ENCODE measurements at places on chromosomes 7 and 10.

- DNase-seq, result no peak
Observed at GRCh38 chr10:126013489-126014281, 117.3 kb downstream of the FANK1 start.

DNA sequence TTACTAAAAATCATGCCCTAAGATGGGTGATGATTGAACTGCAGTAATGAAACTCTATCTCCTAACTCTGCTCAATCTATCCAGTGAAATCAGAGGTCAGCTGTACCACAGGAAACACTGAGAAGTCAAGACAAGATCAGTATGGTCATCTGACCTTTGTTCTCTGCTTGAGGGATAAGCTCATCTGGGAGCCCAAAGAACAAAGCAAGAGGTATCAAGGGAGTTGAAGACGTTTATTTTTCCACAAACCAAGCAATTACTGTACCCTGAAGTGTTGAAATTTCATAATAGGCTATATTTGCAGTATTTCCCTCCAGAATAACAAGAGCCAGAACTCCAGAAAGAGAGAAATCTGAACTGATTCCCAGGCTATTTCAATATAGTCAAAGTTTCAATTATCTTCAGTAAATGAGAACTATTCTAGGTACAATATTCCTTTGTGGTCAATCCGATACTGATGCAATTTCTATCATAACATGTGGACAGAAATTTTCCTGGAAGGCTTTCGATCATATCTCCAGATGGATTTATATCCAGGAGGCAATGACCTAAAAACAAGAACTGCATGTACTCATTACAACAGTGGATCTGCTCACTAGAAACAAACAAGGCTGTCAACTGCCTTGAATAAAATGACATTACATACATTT lies 345.3 kb downstream of the TNS3 start:
- DNase-seq, result no peak

- no peak for DNase-seq
Observed at GRCh38 chr10:94423627-94424026, 21.3 kb downstream of the TBC1D12 start.

DNA sequence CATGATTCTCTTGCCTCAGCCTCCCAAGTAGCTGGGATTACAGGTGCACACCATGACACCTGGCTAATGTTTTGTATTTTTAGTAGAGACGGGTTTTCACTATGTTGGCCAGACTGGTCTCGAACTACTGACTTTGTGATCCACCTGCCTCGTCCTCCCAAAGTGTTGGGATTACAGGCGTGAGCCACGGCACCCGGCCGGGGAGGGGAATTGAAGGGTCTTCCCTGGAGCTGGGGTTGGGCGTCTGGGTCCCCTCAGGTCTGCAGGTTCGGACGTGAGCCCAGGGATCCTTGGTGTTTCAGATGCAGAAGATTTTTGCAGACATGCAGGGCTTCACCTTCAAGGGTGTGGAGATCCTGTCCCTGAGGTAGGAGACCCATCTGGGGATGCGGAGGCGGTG lies 6.0 kb upstream of the MUC12 start:
- no peak for DNase-seq

DNA sequence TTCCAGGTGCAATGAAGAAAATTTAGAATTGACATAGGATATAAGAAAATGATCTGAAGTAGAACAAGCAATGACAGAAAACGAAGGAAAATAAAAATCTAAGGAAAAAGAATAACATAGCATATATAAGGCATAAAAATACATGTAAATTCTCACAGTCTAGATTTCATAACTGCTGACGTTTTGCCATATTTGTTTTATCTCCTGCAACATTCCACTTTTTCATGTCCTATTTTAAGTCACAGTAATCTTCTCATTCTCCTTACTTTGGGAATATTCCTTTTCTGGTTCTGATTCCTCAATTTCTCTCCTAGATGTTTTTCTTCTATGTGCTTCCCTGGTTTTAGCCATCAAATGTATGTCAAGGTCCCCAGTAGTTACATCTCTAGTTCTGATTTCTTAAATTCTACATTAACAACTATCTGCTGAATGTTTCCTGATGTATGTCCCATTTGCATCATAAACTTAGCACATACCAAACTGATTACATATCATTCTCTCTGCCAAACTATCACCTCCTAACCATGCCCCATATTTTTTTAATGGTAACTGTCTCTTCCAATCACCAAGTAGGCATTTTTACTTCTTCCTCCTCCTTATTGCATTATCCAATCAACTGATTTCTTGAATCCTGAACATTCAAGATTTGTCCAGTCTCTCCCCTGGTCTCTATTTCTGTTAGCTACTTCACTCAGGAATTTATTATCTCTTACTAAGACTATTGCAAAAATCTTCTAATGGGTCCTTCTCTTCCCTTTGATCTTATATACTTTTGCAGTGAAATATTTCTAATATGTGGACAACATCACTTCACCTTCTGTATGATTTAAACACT lies 171.3 kb downstream of the DNAJC1 start:
- no peak for DNase-seq

GRCh38 chr7:135257-135653 lies 57.1 kb upstream of the FAM20C start:
- no peak for DNase-seq

GRCh38 chr10:103853428-103854264 lies 1.7 kb downstream of the SH3PXD2A start:
- no peak for DNase-seq

DNA sequence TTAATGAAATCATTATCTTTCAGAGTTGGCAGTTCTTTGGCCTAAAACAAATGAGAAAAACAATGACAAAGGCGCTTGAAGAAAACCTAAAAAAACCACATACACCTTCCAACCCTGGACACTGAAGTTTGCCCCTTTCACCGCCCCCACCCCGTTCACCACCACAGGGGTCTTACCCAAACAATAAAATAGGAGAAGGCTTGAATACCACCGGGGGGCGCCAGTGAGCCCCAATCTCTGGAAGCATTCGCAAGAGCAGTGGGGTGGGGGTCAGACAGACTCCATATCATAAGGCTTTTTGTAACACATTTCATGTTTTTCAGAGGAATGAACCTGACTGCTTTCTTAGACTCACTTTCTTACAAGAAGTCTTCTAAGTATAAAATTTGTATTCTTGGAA lies 163.6 kb downstream of the PIP4K2A start:
- no peak for DNase-seq

DNA sequence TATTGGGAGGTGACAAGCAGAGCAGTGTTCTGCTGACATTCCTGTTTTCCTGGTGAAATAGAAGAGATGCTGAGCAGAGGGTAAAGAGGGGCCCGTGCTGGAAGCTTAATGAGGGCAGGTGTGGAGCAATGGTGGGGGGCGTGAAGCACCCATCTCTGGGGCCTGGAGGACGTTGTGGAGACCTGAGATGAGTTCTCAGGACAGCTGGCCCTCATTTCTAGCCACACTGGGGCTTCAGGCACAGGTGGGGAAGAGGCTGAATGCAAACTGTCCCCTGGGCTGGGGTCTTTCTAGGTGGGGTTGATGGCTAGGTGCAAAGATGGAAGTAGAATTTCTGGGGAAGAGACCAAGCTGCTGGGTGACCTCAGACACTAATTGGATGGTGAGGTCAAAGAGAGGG lies 274.2 kb upstream of the TCERG1L start:
- DNase-seq, result no peak

- DNase-seq, result no peak
Observed at GRCh38 chr10:43228783-43229207, 38.1 kb downstream of the RASGEF1A start.

- no peak for DNase-seq
Observed at GRCh38 chr10:71029411-71029892, 141.1 kb upstream of the PCBD1 start.

- DNase-seq, result no peak
Observed at GRCh38 chr7:134427896-134428295, 31.0 kb downstream of the AKR1B1 start.

DNA sequence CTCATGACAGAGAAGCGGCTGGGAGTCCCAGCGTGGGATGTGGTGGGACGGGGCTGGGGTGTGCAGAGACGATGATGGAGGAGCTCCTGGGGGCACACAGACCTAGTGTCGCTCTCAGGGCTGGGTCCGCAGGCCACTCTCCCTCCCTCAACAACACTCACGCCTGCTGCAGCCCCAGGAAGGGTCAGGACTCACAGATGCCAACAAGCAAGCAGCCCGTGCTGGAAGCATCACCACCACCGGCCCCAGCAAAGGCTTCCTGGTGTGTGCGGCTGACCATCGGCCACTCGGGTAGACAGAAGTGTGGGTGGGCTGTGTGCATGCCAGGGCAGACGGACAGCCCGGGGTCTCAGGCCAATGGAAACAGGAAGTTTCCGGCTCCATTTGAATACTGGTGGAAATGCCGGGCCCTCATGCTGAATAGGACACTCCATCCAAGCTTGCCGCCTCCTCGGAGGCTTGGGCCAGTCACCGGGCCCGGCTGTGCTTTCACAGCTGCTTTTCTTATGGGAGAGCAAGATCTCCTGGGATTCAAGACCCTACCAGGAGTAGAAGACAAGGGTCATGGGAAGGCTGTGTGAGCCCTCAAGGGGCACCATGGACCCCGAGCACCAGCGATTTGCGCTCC lies 178.1 kb downstream of the ELFN1 start:
- no peak for DNase-seq
